ENCODE measurements at places on chromosomes 3 and 15. TPM values are rescaled to one million over a fixed set of nuclear protein-coding genes. Genes with fewer than 3 reads are reported as not detected.

Gene ESYT3
- total RNA-seq = not detected

Gene ITIH4
- total RNA-seq = 0.68 TPM

Gene KLHL6
- not detected for total RNA-seq

Gene DUOXA2
- not detected for total RNA-seq

GRCh38 chr3:134823679-134824078 is 28.6 kb downstream of the EPHB1 start:
- no peak for DNase-seq

- peak; percentile 48 for DNase-seq
These were observed 11.3 kb upstream of the SOX2 start for GRCh38 chr3:181700168-181701087.

DNA sequence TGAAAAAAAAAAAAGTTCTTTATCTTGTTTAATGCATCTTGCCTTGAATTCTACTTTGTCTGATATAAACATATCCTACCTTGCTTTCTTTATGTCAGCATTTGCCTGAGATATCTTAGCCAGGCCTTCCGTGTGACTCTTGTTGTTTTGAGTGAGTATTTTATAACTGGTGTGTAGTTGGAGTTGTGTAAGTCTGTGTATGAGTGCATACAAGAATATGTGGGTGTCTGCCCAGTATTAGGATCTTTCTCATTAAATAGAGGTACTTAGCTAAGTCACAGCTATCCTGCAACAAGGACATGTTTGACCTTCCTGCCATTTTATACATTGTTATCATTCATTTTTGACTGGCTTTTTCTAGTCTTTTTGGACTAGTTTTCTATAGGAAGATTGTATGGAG is 22.5 kb upstream of the TSPAN3 start:
- DNase-seq = no peak

- no peak for DNase-seq
These were observed 26.8 kb downstream of the CAPN3 start for GRCh38 chr15:42385980-42386700.

DNA sequence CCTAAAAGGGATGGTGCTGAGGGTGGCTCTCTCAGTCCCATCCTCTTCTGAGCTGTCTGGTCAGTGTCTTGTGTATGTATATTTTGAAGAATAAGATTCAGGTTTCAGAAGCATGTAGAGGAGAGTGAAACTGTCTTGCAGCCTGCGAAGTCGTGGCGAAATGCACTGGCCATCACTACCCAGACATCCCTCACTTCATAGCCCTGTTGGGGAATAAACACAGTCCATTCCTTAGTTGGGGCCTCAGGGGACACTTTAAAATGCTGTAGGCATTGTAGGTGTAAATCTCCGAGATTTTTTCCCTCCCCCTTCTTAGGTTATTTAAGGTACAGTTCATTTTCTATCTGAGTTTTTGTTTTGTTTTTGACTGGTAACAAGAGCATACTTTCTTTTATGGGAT is 93.8 kb downstream of the DNASE1L3 start:
- no peak for DNase-seq

GRCh38 chr3:49794431-49794830 is 5.2 kb downstream of the CDHR4 start:
- DNase-seq = no peak

GRCh38 chr3:132283916-132284405 is 33.2 kb upstream of the ACP3 start:
- DNase-seq = no peak

DNA sequence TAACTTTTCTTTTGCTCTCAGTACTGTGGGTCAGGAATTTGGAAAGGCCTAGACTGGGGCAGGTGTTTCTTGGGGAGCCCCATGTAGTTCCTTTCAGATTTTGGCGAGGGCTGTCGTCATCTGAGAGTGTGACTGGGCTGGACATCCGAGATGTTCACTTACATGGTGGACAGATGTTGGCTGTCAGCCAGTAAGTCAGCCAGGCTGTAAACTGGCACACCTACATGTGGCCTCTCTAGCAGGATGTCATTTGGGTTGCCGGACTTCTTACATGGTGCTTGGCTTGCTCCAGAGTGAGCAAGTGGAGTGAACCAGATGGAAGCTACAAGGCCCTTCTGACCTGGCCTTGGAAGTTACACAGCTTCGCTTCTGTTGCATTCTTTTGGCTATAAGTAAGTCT is 20.7 kb downstream of the TATDN2 start:
- DNase-seq = peak; percentile 62

- peak; percentile 7 for DNase-seq
These were observed 68.3 kb upstream of the TBC1D5 start for GRCh38 chr3:17810759-17811158.

GRCh38 chr3:129503471-129504291 is 24.8 kb upstream of the RHO start:
- no peak for DNase-seq

- DNase-seq = no peak
These were observed 49.8 kb downstream of the IQSEC1 start for GRCh38 chr3:13023235-13023970.

GRCh38 chr15:66882251-66883020 is 180.4 kb downstream of the SMAD6 start:
- no peak for DNase-seq

DNA sequence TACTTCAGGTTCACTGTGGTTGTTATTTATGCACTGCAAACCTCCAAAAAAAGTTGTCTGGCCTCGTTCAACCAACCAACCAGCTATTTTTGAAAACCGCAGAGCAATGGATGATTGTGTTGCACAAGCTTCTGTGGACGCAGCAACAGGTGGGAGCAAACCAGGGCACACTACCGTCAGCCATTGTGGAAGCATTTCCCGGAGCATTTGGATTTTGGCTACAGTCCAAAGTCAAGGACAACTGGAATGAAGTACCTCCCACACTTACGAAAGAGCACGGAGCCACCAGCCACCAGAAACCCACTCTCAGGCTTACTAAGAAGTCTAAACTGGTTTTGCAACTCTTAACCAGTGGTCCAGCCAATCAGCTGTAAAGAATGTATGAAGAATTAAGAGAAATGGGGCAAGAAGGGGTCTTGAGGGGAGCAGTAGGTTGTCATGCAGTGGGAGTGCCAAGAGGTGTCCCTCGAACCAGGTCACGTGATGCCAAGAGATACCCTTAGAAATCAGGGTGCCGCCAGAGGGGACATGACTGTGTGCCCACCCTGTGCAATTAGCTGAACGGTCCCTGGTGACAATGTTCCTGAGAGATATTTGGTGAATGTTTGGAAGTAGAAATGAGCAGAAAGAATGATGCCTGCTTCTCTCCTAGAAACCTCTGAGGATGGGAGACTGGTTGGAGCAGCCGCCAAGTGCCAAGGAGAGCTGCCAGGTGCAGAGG is 68.9 kb upstream of the PCSK6 start:
- no peak for DNase-seq

- no peak for DNase-seq
These were observed 89.7 kb downstream of the SSR3 start for GRCh38 chr3:156465194-156465593.

DNA sequence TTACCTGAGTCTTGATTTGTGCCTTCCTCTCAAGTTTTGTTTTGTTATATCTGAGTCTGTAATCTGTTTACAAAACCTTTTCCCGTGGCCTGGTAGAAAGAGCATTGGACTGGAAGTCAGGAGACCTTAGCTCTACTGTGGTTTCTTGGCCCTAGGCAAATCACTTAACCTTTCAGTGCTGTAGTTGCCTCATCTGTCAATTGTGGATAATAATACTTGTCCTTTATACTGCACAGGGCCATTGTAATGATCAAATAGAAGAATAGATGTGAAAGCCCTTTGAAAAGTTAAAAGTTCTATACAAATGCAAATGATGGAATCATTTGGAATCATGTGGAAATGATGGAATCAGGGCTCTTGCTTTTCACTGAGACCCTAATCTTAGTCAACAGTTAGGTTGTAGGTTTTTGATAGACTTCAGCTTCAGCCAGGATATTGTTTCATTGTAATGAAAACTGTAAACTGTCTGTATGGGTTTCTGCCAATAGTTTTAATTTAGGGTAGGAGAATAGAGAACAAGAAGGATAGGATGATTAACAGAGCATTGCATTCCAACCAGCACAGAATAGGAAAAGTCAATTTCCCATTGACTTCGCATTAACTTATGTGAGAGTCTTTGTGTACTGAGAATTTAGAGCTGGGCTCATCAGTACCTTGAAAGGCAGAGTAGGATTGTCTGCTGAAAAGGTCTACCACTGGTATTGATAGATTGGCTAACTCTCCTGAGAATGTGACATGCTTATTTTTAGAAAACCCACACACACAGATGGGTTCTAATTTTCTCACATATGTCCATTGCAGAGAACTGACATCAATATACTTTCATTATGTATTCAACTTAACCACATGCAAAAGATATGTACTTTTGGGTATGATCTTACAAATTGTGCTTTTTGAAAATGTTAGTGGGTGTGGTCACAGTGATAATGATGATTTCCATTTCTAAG is 21.8 kb downstream of the MAP2K5 start:
- no peak for DNase-seq

All from G401 (cell line).